ENCODE measurements at places on chromosomes 4 and X.

DNA sequence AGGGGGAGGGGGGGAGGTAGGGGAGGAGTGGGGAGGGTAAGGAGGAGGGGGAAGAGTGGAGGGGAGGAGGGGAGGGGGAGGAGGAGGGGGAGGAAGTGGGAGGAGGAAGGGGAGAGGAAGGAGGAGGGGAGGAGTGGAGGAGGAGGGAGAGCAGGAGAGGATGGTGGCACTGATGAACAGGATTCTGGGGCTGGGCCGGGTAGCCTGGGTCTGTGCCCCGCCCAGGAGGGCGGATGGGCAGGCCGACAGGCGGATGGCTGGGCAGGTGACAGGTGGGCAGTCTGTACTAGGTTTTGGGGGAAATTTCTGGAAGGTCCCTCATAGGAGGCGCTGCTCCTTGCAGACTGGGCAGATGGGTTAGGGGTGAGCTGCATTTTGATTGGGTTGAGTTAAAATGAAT is 66.0 kb upstream of the ADRA2C start:
- no peak for DNase-seq

GRCh38 chrX:40897718-40898270 is 162.5 kb upstream of the MED14 start:
- DNase-seq = no peak

DNA sequence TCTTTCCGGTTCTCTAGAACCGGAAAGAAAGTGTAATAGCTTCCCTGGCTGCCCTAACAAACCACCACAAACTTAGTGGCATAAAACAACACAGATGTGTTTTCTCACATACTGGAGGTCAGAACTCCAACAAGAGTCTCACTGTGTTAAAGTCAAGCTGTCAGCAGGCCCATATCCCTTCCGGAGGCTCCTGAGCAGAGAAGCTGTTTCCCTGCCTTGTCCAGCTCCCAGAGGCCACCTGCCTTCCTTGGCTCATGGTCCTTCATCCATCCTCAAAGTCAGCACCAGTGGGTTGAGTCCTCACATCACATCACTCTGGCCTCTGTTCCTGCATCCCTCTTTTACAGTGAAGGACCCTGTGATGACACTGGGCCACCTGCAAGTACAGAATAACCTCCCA is 49.8 kb upstream of the HMX1 start:
- DNase-seq = no peak

DNA sequence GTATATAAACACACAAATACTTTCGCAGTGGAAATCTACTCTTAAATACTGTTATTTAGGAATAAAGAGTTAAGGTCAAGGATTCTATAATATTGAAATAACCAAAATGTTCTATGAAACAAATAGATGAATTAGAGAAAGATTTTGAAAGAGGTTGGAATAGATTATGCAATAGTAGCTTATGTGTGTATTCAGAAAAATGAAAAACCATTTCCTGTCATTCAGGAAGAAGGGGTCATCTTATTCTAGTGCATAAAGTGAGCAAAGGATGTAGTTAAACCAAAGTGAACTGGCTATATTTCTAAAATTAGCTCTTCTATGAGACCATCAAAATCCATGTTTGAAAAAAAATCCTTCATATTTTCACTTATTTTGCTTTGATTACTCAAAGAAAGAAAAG is 30.0 kb upstream of the MYOZ2 start:
- DNase-seq = no peak

DNA sequence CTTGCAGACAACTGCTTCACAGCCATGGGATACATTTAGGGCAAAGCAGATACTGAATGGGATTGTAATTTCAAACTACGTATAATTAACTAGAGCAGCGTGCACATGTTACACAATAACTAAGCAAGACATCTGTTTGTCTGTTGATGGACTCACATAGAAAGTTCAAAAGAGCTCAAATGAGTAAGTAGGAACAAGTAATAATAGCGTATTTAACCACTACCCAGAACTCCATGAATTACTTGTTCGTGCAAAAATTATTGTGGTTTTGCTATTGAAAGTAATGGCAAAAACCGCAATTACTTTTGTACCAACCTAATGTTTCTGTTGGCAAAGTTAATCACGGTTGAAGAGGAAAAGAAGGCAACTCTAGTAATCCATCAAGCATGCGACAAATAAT is 825.4 kb downstream of the PCDH18 start:
- DNase-seq = no peak

GRCh38 chr4:110424144-110424543 is 51.8 kb upstream of the ENPEP start:
- no peak for DNase-seq

GRCh38 chr4:93855926-93856325 is 27.4 kb downstream of the ATOH1 start:
- no peak for DNase-seq

DNA sequence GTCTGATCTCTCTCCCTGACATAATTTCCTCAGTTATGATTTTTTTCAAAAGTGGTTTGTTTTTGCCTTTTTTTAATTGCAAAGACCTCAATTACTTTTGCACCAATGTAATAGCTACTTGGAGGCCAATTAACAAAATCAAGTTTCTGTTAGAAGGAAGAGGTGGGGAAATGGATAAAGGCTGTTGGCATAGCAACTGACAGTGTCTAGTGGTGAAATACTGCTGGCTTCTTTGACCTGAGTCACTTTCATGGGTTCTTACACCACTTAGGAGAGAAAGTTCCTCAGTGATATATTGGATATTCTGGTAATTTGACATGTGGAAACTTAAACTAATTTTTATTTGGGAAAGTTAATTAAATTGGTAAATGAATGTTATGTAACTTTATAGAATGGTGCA is 26.5 kb upstream of the ATP8A1 start:
- DNase-seq = no peak
